NCI-H510A treated with DMSO at 0.1 percent for 48 hours (cell line): ENCODE measurements at places on chromosomes 5 and 9.

DNA sequence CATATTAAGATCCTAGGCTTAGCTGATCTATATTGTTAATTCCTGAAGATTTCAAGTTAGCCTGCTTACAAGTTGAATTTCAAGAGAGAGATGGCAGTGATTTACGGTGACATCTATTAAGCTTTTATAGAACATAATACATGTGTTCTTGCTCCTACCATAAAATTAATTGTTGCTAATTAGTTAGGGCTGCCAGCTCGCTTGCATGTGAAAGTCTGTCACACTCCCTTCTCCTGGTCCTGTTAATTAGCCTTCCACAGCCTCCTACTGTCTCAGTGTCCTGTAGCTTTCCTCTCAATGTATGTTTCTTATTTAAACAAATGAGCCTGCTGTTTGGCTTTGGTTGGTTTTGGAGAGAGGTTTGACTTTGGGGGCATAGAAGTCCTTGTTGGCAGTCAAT, 247.2 kb downstream of the NTRK2 start:
- DNase-seq: no peak

- no peak for DNase-seq
Measured at GRCh38 chr5:179422908-179423481, 77.7 kb upstream of the ADAMTS2 start.

- DNase-seq: no peak
Measured at GRCh38 chr5:127995556-127995955, 88.0 kb upstream of the SLC12A2 start.

GRCh38 chr9:116275418-116276195, 122.0 kb downstream of the PAPPA start:
- DNase-seq: no peak

GRCh38 chr5:131664929-131665328, 29.9 kb upstream of the RAPGEF6 start:
- no peak for DNase-seq

- DNase-seq: no peak
Measured at GRCh38 chr5:119483155-119483554, 30.9 kb downstream of the HSD17B4 start.

DNA sequence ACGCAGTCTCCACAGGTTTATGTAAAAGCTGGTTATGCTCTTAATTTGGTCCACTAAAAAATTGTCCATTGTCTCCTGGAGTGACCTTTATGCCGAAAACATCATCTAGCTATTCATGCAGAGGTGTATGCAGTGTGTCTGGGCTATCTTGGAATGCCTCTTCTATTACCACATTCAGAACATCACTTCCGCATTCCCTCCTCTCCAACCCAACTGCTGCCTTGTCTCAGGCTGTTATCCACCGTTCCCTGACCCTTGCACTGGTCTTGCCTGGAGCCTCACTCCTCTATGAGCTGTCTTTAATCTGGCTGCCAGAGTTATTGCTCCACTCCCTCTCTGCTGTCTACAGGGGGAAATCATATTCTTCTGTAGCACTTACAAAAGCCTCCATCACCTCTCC, 214.1 kb upstream of the ANKRD55 start:
- DNase-seq: no peak

- no peak for DNase-seq
Measured at GRCh38 chr5:22319798-22320197, 533.3 kb downstream of the CDH12 start.

- no peak for DNase-seq
Measured at GRCh38 chr5:19902316-19902934, 85.6 kb downstream of the CDH18 start.

DNA sequence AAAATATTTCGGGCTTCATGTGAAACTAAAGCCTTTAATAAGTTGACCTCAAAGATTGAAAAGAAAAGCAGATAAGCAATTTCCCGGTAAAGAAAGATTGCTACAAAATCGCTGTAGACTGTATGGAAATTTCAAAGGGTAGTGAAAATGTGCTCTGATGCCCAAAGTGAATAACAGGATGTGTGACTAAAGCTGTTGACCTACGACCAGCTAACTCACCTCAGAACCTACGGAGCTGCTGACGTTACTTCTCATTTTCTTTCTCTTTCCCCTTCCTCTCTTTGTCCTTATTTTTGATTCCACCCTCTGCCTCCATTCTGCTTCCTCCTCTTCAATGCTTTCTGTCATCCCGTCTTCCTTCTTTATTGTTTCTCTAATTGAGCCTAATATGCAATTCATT, 103.2 kb downstream of the PDE4D start:
- DNase-seq: no peak

GRCh38 chr5:110251366-110251765, 475.1 kb downstream of the TMEM232 start:
- no peak for DNase-seq

GRCh38 chr5:91434348-91434747, 51.2 kb upstream of the ARRDC3 start:
- DNase-seq: no peak

- peak; percentile 94 for DNase-seq
Measured at GRCh38 chr9:33415501-33416038, 13.2 kb upstream of the AQP7 start.
